HuH-7 (cell line): ENCODE measurements at places on chromosomes 6 and 20.
A peak's percentile ranks its signal among the peaks of the same experiment; 100 is the strongest.

DNA sequence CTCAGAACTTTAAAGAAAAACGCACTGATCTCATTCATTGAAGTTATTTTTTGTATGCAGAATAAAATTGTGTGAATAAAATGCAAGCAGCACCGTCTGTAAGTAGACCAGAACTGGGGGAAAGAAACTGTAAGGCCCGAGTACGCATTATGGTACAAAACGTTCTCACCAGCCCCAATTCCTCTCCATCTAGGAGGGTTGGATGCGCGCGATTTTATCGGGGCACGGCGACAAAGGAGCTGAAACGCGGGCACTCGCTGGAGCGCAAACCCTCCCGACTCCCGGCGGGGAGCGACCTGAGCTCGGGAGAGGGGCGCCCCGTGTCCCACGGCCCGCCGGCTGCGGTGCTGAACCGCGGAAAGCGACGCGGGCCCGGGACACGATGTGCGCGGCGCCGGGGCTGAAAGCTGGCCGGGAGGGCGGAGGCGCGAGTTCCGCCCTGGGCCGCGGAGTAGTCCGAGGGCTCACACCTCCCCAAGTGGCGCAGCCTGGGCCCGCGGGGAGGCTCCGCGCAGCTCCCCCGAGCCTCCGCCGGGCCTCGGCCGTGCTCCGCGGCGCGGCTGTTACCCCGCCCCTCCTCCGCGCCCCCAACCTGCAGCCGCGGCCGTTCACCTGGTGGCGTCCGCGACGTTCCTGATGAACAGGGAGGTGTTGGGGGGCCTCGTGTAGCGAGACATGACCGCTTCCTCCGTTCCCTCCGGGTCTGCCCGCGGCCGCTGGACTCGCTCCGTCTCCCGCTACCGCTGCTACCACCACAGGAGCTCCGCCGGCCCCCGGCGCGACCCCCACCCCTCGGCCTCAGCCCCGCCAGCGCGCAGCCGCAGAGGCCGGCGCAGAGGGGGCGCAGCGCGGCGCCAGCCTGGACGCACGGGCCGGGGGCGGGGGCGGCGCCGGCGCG, at the start of gene SRSF12:
TSS of gene SRSF12 (minus strand) at position 861 of the 898 bp plus-strand sequence. CDS start at position 677, 184 bp downstream.
- peak; percentile 72 for DNase-seq

- DNase-seq, result no peak
Observed at GRCh38 chr20:52193133-52193532, 1.6 kb upstream of the ZFP64 start.

DNA sequence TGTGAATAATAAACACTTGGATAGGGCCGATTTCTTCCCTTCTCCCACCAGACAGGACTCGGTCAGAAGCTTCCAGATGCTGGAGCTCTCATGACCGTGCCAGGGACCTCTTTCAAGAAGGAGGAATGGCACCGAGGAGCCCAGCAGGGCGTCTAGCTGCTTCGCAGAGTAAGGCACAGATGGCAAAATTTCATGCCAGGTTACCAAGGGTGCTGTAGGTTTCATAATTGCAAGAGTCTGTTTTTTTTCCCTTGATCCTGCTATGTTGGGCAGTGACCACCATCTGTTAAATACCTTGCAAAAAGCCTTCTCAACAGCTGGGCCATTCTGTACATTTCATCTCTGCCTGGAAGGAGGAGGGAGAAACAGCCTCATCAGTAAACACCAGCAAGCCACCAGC, 111.8 kb downstream of the EDN3 start:
- DNase-seq, result no peak

DNA sequence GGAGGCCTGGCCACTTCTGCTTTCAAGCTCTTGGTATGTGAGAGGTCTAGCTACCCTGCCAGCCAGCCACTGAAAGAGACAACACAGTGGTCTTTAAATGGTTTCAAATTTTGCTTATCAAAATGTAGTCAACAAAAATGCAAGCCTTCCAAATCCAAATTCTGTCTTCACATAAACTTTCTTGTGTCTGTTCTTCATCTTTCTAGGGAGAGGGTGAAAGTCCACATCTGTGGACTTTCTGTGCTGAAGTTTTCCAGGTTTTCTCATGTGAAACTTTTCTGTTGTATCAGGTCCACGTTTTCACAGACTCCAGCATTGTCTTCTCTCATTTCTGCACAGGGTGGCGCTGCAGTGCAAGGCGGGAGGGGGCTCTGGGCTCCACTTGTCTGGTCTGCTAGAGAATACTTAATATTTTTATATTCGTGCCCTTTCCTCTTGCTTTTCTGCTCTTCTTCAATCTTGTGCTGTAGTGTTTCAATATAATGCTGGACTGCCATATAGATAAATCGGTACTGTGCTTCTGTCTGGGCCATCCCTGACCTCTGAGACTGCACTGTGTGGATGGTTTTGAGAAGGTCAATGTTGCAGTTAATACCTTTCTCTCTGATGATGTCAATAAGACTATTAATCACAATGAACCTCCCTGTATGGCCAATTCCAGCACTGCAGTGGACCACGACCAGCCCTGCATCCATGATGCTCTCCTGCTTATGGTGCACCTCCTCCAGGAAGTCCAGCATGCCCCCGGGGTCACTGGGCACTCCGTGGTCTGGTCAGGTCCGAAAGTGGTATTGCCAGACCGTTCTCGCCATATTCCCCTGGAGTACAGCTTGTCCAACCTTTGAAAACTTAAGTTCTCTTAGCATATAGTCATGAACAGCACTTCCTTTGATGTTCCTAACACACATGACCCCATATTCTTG, 161.6 kb upstream of the TNFAIP3 start:
- DNase-seq, result peak; percentile 43

- DNase-seq, result no peak
Observed at GRCh38 chr20:50333812-50334211, 143.2 kb downstream of the CEBPB start.

GRCh38 chr6:151784441-151785214, 22.9 kb upstream of the ESR1 start:
- DNase-seq, result no peak

GRCh38 chr20:55160037-55160436, 684.6 kb downstream of the DOK5 start:
- DNase-seq, result no peak

DNA sequence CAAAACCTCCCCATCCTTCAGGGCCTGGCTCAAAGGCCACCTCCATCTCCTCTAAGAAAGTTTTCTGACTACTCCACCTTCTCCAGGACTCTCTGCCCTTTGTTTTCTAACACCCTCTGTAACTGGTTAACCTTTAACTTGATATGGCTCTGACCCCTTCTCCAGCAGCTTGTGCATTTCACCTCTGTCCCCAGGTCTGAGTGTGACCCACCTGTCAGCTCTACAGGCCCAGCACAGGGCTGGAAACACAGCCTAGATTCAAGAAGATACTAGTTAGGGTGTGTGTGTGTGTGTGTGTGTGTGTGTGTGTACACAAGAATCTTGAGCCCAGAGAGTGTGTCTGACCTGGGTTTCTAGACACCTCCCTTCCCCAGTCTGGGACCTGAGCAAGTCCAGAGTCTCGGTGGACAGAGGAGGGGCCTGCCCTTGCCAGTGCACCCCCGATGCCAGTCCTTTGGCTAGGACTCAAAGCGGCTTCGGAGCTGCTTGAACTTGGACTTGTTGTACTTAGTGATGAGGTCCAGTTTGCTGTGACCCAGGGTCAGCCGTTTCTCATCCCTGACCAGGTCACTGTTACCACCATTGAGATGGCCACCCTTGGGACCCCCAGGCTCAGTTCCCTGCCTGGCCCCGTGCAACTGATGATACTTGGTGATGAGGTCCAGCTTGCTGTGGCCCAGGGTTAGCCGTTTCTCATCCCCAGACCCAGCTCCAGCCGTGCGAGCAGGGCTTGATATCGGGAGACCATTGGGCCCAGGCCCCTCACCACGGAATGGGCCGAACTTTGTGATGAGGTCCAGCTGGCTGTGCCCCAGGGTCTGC, 1.7 kb upstream of the EIF6 start:
- peak; percentile 96 for DNase-seq

- DNase-seq, result no peak
Observed at GRCh38 chr6:151100326-151100725, 139.4 kb upstream of the AKAP12 start.

GRCh38 chr6:17102258-17102870, 514 bp downstream of the STMND1 start:
- no peak for DNase-seq

DNA sequence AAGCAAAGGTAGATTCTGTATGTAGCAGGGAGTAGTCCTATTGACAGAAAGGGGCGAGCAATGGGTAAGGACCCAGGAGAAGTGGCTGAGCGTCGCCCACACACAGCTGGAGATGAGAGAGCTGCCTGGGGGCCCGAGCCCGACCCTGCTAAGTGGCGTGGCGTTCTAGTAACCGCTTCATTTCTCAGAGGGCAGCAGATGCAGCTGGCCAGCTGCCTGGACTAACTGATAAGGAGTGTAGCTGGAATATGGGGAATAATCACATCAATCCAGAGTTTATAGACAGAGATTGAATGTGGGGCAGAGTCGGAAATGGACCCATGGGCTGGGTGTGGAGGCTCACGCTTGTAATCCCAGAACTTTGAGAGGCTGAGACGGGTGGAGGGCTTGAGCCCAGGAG, 64.4 kb downstream of the EZR start:
- DNase-seq, result no peak

GRCh38 chr6:15966000-15966520, 162.8 kb upstream of the MYLIP start:
- DNase-seq, result no peak

DNA sequence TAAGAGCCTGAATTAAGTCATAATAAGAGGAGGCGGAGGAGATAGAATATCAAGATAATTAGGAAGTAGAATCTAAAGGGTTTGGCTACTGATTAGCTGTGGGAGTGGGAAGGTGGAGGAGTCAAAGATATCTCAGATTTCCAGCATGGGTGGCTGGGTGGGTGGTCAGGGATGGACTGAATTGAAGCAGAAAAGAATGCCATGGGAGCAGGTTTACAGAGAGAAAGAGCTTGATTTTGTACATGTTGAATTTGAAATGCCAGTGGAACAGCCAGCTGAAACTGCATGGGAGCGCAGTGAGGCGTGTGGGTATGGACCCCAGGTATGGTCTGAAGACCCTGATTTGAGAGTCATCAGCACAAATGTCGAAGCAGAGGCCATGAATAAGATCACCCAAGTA, 1.4 kb upstream of the HLA-DMA start:
- no peak for DNase-seq

DNA sequence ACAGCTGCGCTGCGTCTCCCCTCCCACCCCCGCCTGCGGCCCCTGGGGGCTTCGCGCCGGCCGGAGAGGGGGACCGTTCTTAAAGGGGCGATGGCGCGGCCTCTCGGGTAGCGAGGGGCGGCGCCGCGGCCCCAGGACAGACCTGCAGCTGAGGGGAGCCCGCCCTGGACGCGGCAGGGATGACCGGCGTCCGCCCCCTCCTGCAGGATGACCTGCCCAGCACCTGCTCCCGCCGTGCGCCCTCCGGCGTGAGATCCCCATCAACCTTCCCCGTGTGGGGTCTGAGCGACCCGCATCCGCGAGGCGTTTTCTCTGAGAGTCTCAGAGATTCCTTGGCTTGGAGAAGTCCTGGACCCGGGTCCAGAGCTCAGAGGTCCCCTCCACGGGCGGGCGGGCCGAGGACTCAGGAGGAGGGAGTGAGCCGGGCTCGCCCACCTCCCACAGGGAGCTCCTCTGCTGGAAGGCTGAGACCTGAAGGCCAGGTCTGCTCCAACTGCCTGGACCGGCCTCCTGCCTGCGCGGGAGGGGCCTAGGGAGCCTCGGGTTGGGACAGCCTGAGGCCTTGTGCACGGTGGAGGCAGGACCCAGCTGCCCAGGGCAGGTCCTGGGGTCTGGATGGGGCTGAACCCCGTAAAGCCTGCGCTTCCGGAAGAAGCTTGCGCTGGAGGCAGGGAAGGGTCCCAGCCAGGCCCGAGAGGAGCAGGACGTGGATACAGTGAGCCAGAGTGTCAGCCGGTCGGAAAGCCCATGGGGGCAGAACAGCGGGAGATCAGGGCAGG, 532 bp upstream of the NKAIN4 start:
- peak; percentile 76 for DNase-seq

GRCh38 chr6:6997263-6998193, 110.2 kb upstream of the RREB1 start:
- no peak for DNase-seq

- DNase-seq, result no peak
Observed at GRCh38 chr20:45266977-45267376, 12.6 kb upstream of the SLPI start.

- DNase-seq, result no peak
Observed at GRCh38 chr6:158476389-158476788, 83.5 kb upstream of the TMEM181 start.

GRCh38 chr6:96963809-96964208, 39.3 kb downstream of the KLHL32 start:
- DNase-seq, result no peak

DNA sequence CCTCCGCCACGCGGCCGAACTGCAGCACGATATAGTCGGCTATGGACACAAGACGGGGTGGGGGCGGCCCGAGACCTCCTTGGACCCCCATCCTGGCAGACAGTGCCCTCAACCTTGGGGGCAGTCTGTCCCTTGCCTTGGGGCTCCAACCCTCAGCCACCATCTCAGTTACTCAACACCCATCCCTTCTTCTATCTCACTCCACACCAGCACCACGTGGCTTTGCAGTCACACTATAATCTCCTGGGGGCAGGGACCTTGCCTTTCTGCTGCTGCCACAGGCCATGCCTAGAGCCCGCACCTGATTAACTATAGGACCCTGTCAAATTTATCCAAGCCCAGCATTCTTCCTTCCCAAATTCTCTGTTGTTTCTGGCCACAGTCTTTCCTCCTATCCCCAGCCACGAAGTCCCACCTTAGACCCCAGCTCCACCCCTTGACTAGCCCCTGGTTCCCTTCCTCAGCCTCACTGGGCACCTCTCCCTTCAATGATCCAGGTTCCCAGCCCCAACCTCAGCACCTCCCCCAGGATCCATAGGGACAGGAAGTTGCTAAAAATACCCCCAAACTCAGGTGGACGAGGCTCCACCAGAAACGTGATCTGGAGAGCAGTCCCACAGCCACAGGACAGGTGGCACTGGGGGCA, 1.7 kb upstream of the TEAD3 start:
- DNase-seq, result no peak

GRCh38 chr6:69835414-69836179, 30.8 kb upstream of the COL19A1 start:
- peak; percentile 16 for DNase-seq

DNA sequence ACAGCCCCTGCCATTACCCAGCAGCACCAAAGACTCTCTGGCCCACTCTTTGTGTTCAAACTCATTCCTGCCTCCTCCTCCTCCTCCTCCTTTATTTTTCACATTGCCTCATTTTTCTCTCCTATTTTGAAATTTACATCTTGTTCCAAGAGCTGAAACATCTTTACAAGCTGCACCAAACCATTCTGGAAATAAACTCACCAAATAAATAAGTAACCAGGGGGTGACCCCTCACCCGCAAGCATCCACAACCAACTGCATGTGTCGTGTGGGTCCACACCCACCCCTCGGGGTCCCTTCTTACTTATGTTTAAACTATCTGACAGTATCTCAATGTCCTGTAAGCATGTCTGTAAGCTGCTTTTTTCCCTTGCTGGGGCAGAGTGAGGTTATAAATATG, 1.4 kb downstream of the KCNB1 start:
- DNase-seq, result no peak
